H1 (cell line): ENCODE measurements at places on chromosomes 7 and 10.

DNA sequence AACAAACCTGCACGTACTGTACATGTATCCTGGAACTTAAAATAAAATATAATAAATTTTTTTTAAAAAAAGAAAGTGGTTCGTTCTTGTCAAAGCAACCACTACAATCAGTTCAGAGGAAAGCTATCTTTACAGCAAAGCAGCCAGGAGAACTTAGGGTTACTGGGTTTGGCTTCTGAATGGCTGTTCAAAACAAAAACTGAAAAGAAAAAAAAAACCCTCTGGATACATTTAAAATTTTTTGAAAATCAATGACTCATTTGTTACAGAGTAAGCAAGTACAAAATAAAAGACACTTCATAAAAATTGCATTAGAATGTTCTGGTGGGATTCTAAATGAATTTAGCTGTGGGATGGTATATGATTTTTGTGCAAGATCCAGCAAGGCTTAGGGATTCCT lies 28.6 kb upstream of the ADD3 start:
- DNase-seq, result no peak

DNA sequence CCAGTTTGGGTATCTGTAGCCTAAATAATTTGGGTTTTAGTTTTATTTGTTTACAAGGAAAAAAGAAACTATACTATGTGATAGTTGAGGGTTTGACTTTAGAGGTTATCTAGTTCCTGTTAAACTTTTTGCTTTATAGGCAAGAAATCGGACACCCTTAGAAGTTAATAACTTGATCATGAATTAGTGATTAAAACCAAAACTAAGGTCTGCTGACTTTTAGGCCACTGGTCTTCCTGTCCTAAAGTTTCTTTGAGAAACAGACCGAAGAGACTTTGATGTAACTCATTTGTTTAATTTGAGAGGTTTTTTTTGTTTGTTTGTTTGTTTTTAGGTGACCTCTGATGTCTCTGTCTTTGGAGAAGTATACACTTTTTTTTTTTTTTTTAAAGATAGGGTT lies 59.7 kb downstream of the PHTF2 start:
- no peak for DNase-seq

- DNase-seq, result no peak
Observed at GRCh38 chr10:42640610-42641229, 2.4 kb upstream of the ZNF33B start.

- no peak for DNase-seq
Observed at GRCh38 chr7:20064181-20064970, 152.8 kb downstream of the MACC1 start.

- no peak for DNase-seq
Observed at GRCh38 chr7:116340201-116340847, 130.0 kb downstream of the TES start.

- no peak for DNase-seq
Observed at GRCh38 chr7:75619636-75620035, 119.1 kb downstream of the HIP1 start.

DNA sequence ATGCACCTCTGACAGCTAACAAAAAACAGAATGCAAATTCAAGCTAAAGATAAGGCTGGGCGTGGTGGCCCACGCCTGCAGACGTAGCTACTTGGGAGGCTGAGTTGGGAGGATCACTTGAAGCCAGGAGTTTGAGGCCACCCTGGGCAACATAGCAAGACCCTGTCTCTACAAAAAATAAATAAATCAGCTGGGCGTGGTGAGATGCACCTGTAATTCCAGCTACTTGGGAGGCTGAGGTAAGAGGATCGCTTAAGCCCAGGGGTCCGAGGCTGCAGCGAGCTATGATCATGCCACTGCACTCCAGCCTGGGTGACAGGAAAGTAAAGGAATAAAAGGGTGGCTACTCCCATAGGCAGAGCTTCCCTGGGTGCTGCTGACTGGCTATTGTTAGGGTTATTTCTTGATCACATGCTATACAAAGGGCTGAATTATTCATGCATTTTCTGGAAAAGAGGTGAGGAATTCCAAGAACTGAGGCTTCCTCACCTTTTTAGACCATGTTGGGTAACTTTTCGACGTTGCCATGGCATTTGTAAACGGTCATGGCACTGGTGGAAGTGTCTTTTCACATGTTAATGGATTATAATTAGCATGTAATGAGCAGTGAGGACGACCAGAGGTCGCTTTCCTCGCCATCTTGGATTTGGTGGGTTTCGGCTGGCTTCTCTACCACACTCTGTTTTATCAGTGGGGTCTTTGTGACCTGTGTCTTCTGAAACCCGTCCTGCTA lies 6.9 kb upstream of the PSMG3 start:
- peak; percentile 79 for DNase-seq

- no peak for DNase-seq
Observed at GRCh38 chr10:116608686-116609594, 11.8 kb upstream of the PNLIPRP2 start.

DNA sequence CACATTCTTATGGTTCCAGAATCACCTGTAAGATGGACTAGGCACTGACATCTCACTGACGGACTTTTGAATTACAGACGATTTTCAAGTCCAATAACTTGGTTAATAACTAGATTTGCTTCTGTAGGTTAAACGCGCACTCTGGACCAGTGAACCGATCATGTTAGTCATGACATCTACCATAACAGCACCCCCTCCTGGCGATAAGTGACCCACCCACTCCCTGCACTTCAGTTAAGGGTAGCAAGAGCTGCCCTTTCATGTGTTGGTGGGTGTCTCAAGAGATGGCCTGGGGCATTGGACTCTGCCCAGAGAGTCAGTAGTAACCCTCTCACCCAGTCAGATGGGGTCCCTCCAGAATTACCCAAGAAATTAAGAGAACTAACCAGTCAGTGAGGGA lies 12.9 kb downstream of the GRM8 start:
- peak; percentile 53 for DNase-seq

- no peak for DNase-seq
Observed at GRCh38 chr10:73494213-73494612, 1.6 kb downstream of the PPP3CB start.

DNA sequence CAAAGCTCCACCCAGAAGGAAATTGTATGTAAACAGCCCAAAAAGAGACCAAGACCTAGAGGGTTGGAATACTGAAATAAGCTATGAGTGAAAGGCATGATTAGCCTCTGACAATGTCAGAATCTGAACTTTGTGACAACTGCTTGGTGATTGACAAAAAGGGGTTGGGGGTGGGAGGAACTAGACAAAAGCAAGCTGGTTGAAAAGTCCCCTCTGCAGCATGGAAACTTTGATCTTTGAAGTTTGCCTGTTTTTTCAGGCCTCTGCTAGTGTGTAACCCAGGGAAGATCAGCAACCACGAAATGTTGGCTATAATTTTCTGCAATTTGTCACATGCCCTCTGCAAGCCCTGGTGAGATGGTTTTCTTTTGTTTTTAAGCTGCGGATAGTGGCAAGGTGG lies 104.8 kb upstream of the SLC25A13 start:
- no peak for DNase-seq

DNA sequence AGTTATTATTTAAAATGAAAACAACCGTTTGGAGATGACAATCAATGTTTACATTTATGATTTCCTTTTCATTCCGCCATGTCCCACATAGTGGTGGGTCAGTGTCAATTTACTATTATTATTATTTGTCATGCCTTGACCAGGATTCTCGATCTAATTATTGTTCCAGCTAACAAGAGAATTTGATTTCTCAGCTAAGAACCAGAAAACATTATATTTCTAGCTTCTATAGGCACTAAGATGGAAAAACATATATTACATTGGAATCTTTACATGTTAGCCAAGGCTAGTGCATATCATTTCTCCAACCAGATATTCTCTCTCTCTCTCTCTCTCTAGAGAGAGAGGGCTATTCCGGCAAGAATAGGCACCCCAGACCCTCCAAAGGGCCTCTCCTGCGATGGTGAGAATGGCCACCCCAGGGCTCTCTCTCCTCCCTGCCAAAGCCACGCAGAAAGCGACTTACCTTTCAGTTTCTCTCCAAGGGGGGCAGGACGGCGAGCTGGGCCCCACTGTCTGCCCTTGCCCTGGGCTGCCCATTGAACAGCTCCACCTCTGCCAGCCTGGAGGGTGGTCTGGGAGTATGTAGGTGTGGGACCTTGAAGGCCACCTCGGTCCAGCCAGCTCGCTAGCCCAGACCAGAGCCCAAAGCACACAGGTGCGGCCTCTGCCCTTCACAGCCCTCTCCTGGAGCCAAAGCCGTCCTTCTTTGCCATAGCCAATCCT lies 2.4 kb downstream of the HOXA3 start:
- no peak for DNase-seq

DNA sequence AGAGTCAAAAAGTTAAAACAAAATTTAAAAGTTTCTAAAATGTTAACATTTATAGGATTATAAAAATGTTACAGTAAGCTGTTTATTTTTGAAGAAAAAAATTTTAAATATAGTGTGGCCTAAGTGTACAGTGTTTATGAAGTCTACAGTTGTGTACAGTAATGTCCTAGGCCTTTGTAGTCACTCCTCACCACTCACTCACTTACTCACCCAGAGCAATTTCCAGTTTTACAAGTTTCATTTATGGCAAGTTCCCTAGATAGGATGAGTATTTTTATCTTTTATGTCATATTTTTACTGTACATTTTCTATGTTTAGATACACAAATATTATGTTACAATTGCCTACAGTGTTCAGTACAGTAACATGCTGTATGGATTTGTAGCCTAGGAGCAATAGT lies 419.9 kb downstream of the ARL4A start:
- DNase-seq, result no peak

DNA sequence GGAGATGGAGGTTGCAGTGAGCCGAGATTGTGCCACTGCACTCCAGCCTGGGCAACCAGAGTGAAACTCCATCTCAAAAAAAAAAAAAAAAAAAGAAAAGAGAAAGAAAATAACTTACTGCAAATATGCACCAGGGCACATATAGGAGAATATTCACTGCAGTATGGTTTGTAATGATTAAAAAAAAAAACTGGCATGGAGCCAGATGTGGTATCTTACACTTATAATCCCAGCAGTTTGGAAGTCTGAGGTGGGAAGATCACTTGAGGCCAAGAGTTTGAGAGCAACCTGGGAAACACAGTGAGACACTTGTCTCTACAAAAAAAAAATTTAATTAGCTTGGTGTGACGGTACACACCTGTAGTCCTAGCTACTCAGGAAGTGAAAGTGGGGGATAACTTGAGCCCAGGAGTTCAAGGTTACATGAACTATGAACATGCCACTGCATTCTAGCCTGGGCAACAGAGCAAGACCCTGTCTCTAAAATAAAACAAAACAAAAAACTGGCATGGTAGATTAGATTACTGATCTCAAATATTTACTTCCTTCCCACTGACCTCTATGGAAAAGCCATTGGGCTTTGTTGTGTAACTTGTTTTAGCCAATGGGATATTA lies 85.6 kb downstream of the MICU1 start:
- DNase-seq, result no peak

DNA sequence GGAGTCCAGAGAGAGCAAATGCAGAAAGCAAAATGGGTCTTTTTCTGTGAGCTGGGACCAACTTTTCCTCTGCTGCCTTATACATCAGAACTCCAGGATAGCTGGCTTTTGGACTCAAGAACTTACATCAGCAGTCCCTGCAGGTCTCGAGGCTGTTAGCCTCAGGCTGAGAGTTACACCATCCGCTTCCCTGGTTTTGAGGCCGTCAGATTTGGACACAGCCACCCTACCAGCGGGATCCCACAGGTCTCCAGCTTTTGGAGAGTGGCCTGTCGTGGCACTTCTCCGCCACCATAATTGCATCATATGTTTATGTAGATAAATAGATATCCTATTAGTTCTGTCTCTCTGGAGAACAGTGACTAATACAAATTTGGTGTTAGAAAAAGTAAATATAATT lies 64.2 kb downstream of the TRIL start:
- DNase-seq, result no peak

DNA sequence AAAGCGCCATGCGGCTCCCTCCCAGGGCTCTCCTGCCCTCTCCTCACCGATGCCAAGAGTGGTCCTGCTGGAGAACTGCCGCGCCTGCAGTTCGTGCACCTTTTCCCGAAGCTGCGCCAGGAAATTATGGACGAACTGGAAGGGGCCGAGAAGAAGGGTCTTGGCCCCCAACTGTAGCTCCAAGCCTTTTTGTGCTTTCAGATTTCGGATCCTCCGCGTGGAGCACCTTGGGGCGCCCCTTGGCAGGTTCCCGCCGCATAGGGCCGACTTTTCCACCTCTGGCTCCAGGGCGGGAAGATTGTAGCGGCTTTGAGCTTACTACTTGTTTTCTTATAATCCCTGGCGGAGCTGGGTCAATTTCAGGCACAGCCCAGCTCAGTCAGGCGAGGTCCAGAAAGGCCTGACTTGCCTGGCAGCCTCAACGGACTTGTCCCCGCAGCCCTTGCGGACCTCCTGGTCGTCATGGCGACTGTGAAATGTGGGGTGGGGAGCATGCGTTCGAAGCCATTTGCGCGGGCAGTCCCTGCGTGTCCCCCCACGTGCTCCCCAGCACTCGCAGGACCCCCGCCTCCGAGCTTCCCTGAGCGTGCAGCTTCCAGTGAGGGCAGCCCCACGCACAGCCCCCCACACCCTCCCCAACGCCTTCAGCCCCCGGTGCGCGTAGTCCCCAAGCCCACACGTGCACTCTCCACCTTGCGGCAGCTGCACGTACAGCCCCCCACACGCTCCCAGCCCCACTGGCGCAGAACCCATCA lies 129.9 kb downstream of the KBTBD2 start:
- no peak for DNase-seq

DNA sequence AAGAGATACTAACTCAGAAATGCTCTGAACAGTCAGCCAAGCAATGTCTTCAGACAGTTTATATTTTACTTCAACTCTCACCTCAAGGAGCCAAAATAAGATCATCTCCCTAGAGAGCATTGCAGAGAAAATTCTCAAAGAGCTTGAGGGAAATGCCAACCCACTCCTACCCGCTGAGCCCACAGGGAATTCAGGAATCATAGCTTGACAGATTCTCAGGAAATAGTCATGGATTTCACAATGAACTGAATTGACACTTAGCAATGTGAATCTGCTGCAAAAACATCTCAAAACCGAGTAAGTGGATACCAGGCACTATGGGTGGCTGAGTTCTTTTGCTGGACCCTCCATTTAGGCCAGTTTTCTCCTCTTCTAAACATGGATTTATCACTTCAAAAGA lies 9.8 kb upstream of the PLAC9 start:
- no peak for DNase-seq

- DNase-seq, result no peak
Observed at GRCh38 chr10:132156382-132156781, 30.4 kb upstream of the DPYSL4 start.
